Activated CD8-positive, alpha-beta memory T cell treated with anti-CD3 and anti-CD28 coated beads, Interleukin-2, amount 10 ng/mL, durations not matched to agents 7 days and 5 days (primary cell): ENCODE measurements at places on chromosomes 4 and X.

DNA sequence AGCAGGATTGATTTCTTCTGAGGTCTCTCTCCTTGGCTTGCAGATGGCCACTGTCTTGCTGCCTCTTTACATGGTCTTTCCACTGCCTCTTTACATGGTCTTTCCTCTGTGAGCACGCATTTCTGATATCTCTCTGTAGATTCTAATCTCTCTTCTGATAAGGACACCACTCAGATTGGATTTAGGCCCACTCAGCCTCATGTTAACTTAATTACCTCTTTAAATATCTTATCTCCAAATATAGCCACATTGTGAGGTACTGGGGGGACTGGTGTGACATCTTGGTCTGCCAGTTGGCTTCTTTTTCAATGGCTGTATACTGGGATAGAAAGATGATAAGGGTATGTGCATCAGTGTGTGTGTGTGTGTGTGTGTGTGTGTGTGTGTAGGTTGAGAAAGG lies 153.7 kb downstream of the AWAT2 start:
- no peak for DNase-seq

DNA sequence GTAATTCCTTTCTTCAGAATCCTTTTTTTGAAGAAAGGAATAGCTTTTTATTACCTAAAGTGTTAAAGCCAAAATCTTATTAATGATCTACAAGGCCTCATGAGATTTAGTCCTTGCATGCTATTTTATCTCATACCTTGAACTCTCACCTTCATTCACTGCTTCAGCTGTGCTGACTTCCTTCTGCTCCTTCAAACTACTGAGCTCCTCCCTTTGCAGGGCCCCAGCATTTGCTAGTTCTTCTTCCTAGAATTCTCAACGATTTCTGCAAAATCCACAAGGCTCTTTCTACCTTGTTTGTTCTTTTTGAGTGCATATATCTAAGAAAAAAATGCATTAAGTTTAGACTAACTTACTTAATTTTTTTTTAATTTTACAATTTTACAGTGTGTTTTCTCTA lies 619.5 kb downstream of the EPHA5 start:
- DNase-seq = no peak

GRCh38 chr4:184279496-184280061 lies 61.9 kb upstream of the ENPP6 start:
- DNase-seq = no peak

DNA sequence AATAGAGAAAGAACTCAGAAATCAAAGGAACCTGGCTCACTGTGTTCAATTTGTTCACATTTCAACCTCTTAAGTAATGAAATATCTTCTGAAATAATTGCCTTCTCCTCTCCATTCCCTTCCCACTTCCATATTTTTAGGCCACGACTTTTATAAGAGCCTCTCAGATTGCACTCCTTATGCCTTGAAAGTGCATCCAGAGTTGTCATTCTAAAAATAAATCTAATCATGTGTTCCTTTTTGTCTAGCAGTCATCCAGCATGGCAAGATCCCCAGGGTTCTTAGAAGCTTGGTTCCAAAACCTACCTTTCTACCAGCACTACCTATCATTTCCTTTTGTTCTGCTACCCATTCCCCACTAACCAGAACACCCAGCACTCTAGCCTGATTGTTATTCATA lies 42.4 kb upstream of the RPA4 start:
- DNase-seq = no peak

GRCh38 chr4:41256740-41257256 lies at the start of gene UCHL1:
UCHL1 (plus strand) TSS chr4:41256928; CDS start chr4:41256977, 49 bp downstream.
- DNase-seq = no peak

DNA sequence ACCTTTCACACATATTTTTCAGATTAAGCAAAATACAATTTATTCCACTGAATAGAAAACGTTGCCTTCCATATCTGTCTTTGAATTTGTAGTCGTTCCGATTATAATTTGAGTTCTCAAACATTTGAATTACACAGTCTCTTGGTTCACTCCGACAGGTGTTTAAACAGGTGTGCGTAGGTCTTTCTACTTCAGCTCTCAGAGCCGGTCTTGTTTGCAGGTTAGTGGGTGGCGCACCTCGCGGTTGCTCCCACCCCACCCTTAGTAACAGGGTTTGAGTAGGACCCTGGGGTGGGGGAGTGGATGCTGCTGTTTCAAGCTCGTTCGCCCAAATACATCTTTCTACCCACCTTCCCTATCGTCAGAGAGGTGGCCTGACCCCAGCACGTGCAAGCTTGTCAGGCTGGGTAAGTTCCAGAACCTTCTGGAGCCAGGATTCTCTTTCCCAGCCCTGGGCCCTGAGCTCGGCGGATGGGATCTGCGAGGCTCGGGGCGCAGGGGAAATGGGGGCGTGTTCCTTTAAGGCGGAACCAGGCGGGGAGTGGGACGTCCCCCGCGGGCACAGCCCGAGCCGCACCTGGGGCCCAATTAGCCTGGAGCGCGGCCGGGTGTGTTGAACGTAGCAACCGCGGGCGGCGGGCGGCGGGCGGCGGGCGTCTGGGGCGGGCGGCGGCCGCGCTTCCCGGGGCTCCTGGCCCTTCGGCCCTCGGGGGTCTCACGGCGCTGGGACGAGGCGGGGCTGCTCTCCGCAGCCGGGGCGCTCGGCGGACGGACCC lies at the start of gene FAM149A:
Gene FAM149A (plus strand): TSS at position 591 of the 776 bp plus-strand sequence.
- peak; percentile 51 for DNase-seq
